ENCODE measurements at places on chromosomes 5 and 9.

DNA sequence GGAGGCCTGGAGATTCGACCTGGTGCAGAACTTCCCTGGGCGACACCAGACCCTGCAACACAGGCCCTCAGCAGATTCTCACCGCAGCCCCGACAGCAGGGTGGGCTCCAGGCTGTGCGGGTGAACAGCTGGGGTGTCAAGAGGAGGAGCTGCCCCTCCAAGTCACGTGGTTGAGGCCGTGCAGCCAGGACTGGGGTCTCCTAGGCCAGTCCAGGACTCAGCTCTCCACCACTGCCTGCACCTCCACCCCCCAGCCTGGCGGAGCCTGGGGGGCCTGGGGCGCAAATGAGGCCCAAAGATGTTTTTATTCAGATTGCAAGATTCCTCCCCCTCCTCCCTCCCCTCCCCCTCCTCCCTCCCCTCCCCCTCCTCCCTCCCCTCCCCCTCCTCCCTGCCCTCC is 9.2 kb upstream of the AGPAT2 start:
- no peak for DNase-seq

- no peak for DNase-seq
These were observed 36.5 kb downstream of the FOXI1 start for GRCh38 chr5:170142196-170142595.

GRCh38 chr9:88534456-88535225 is at the start of gene NXNL2:
NXNL2 (plus strand) TSS chr9:88535178; CDS start chr9:88535435, 257 bp downstream.
- DNase-seq: no peak

DNA sequence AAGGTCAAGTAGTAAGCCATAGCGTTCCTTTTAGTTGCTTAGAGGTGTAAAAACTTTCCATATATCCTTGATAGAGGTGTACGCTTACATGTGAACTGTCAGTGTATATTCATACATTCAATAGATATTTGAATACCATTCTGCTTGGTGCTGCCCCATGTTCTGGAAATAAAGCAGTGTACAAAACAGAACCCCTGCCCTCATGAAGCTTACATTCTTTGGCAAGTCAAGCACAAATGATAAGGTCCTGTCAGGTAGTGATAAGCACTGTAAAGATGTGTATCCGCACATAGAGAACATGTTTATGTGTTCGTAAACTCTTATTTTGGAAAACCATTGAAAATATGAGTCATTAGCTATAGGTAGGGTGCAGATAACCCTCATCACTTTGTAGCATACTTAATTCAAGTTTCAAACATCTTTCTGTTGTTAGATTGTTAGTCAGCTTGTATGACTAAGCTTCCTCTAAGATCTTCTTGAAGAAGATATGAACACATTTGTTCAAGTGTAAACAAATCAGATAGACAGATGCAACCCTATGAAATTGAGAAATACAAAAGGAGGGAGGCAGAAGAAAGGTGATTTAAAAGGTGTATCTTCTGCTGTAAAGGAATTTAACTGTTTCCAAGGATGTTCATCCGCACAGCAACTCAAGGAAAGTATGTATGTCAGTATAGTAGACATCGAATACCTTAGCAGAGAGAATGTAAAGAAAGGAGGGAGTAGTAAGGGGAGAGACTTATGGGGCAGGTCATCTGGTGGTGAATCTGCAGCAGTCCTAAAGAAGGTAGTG is 1.6 kb downstream of the GTF3C4 start:
- no peak for DNase-seq

DNA sequence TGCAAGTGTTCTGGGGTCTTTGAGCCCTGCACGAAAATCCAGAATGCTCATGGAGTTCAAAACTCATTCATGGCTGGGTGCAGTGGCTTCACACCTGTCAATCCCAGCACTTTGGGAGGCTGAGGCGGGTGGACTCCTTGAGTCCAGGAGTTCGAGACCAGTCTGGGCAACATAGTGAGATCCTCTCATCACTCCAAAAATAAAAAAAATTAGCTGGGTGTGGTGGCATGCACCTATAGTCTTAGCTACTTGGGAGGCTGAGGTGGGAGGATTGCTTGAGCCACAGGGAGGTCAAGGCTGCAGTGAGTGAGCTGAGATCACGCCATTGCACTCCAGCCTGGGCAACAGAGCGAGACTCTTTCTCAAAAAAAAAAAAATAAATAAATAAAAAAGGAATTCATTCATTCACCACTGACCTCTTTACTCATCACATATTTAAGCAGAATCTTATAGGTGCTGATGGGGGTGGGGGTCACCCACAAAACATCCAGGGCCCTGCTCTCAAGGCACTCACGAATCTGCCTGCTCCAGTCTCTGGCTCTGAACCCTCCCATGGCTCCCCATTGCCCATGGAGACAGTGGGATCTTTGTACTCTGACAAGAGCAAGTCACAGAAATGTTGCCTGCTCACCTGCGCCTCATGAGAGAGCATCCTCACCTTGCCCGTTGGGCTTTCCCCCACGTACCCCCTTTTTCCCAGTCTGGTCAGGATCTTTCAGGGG is 76.7 kb upstream of the IER5L start:
- no peak for DNase-seq

DNA sequence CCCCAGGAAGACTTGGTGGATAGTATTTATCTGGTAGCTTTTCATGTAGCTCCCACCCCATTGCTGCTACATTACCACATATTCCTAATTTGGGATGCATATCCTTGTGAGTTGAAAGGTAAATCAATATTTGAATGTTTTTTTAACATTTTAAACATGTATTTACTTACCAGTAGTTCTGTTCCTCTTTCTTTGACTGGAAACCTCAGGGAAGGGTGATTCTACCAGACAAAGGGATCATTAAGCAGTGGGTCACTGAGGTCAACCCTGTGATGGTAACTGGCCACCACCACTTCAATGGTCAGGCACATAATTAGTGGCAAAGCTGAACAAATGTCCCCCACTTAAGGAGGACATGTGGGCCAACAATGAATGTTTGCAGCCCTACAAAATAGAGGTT is 27.2 kb upstream of the KLF9 start:
- no peak for DNase-seq

DNA sequence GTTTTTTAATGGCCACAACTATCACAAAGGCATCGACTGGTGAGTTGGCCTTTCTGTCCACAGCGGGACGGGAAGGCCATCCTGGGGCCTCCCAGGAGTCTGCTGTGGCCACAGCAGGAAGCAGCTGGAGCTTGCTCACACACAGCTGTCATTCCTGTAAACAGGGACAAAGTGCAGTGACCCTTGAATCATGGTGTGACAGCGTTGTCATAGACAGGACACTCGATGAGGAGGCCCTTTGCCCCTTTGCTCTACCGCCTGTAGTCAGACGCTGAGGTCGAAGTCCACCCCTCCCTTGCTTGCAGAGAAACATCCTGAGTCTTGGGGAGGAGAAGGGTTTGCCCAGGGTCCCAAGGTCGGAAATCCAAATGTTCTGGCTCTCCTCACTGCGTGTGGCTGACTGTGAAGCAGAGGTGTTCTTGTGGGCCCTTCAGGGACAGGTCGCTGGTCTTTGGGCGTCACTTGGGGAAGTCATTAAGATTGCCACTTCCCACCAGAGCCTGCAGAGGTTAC is 35.1 kb downstream of the NDST1 start:
- no peak for DNase-seq

GRCh38 chr5:181161534-181162175 is 14.3 kb downstream of the OR2V2 start:
- no peak for DNase-seq

DNA sequence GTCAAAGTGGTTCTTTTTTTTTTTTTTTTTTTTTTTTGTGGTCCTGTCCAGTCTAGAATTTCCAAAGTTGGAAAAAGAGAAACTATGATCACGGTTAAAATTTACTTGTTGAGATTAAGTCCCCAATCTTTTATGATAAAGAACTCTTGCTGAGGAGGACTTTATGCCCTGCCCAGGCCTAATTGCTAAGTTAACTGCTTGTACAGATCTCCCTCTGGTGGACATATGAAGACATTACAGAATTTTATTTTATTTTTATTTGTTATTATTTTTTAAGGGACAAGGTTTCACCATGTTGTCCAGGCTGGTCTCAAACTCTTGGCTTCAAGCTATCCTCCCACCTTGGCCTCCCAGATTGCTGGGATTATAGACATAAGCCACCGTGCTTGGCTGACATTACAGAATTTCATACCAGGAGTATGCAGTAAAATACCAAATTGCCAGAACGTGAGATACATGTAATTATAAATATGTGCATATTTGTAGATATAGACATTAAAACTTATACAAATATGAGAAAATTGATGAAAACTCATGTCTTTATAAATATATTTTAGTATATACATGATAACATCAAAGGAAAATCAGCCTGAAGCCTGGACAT is 91.2 kb downstream of the RFK start:
- DNase-seq: peak; percentile 39

- no peak for DNase-seq
These were observed 140.9 kb downstream of the SYK start for GRCh38 chr9:90942555-90942954.

All from NCI-H446 (cell line).